Tibial artery (tissue), 4 donors: ENCODE measurements at places on chromosomes 2 and 18.
A peak's percentile ranks its signal among the peaks of the same experiment; 100 is the strongest.

DNA sequence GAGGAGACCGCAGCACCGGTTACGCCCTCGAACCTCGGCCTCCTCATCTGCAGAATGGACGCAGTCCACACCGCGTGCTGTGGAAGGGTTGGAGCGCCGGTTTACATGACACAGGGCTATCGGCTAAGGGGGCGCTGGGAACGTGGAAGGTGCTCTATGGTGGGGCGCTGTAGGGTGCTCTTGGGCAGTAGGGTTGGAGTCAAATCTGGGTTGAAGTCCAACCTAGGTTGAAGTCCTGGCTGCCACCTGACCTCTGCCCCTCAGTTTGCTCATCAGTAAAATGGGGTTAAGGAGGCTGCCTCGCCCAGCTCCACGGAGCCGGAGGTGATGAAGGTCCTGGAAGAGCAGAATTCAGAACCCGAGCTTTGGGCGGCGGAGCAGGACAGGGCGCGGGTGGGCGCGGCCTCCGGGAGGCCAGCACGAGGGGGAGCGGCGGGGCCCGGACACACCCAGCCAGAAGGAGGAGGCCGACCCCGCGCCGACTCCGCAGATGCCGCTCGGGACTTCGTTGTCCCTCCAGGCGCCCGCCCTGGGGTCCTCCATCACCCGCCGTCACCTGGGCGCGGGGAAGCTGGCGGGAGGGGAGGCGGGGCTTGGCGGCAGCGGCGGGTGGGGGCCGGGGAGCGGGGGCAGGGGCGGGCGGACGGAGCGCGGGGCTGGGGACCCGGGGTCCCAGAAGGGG is 558 bp upstream of the GAREM2 start:
- DNase-seq = peak; percentile 61

GRCh38 chr2:60818272-60818671 is 62.2 kb downstream of the PAPOLG start:
- no peak for DNase-seq

- no peak for DNase-seq
These were observed 318.8 kb downstream of the ZEB2 start for GRCh38 chr2:144201126-144201525.

- DNase-seq = no peak
These were observed 510.7 kb upstream of the LRRTM1 start for GRCh38 chr2:80815259-80815658.

- no peak for DNase-seq
These were observed 32.6 kb upstream of the SLC40A1 start for GRCh38 chr2:189613077-189613636.

DNA sequence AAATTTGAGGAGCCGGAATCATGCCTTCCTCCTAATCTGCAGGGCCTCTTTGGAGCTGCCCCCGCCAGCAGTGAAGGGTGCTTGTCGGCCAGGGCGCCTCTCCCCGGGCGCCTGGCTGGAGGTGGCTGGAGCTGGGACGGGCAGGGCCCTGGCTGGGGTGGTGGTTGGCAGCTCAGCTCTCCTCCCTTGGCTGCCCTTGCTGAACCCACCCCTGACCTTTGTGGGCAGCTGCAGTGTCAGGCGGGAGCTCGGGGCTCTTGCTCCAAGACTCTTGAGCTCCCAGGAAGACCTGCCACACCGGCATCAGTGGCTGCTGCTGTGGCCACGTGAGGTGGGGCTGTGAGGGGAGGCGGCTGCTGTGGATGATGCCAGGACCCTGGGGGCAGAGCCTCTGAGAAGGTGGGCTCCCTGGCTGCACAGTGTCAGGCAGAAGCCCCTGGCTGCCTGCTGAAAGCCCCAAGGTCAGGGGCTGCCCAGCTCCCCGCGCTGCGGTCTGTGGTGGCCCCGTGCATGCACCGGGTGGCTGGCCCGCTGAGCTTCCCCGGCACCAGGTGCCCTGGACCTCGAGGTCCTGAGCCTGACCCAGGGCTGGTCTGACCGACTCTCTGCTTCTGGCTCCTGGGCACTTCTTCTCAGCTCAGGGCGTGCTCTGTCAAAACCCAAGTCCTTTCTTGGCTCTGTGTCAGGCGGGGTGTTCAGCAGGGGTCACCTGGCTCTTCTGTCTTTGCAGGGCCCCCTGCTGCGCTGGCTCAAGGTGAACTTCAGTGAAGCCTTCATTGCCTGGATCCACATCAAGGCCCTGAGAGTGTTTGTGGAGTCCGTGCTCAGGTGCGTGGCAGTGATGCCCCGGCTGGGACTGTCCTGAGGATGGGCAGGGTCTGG is 34.5 kb downstream of the PDIA6 start:
- no peak for DNase-seq

DNA sequence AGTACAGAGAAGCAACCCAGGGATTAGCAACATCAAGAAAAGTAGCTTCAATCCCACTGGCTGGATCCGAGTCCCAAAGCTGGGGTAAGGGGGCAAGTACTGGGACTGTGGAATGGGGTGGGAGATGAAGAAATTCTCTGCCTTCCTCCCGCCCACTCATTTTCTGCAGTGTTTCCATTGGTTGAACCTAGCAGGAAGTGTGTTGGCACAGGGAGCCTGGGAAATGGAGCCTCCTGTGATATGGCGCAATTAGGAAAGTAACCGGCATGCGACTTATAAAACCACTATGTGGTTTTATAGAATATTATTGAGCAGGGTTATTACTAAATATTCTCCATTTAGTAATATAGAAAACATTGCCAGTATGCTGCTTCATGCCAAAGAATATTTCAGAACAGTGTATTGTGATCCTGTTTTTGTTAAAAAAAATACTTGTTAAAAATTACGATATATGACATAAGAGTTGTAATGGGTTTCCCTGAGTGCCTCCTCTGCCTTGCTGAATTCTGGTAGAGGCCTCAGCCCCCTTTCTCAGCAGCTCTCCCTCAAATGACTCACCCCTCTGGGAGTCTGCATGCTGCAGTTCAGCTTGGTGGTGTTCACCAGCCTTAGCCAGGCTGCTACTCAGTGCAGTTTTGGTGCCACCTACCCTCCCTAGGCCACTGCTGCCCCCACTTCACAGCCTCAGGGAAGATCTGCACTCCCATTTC is 60.5 kb downstream of the HK2 start:
- no peak for DNase-seq

DNA sequence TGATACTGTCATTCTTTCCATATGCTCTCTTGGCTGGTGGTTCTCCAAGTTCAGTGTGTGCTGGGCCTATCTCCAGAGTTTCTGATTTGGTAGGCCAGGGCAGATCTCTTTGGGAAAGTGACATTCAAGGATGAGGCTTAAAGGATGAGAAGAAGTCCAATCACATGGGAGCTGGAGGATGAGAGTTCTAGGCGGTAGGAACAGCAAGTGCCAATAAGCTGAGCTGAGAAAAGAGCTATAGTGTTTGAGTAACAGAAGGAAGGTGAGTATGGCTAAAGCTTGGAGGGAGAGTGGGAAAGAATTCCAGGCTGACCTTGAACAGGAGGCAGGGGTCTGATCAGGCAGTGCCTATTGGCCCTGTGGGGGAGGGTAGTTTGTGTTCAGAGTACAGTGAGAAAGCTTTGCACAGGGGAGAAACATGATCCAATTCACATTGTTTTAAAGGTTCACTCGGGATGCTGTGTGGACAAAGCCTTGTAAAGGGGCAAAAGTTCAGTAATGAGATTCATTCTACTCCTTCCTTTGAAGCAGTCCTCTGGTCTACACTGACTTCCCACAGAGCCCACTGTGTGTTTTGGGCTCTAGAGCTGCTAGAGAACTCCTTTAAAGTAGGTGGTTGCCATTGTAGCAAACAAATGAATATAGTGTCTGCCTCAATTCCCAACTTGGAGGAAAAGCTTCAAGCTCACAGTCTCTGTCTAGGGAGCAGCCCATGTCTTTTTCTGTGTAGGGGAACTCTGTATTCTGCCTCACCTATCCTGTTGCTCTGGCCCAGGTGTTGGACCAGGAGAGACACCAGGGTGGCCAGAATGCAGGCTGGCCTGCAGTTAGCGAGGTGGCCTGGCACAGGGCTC is 81.8 kb downstream of the FASTKD2 start:
- no peak for DNase-seq

- no peak for DNase-seq
These were observed 97.3 kb upstream of the DCC start for GRCh38 chr18:52242711-52243110.

DNA sequence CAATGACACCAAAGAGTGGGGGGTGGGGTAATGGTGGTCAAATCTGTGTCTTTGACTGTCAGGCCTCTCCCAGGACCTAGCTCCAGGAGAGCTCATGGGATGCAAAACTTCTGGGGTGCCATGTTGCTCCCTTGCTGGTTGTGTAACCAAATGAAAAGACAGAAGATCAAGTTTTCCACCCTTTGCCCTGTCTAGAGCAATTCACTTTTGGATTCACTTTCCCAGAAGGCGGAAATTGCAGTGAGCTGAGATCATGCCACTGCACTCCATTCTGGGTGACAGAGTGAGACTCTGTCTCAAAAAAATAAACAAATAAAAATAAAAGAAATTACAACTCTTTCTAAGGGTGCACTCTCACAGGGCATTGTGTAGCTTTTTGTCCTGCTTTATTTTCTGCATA is 34.9 kb upstream of the PLA2R1 start:
- no peak for DNase-seq

DNA sequence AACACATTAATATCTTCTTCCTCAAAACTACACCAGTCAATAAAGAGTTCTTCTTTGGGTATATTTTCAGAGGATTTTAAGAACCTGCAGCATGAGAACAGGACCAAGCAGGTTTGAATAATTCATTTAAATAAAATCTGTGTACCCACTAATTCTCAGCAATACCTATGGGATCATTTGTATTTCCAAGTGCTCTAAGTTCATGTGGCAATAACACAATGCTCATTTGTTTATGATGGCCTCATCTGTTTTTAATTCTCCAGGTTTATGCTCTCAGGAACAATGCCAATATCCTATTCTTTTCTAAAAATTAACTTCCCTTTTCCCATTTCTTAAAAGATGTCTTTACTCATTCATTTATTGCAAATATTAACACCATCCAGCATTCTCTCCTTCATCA is 264.7 kb downstream of the METTL4 start:
- no peak for DNase-seq

GRCh38 chr2:74659462-74659861 is 5.4 kb downstream of the SEMA4F start:
- no peak for DNase-seq

- no peak for DNase-seq
These were observed 83.8 kb downstream of the FAM117B start for GRCh38 chr2:202718614-202719013.

DNA sequence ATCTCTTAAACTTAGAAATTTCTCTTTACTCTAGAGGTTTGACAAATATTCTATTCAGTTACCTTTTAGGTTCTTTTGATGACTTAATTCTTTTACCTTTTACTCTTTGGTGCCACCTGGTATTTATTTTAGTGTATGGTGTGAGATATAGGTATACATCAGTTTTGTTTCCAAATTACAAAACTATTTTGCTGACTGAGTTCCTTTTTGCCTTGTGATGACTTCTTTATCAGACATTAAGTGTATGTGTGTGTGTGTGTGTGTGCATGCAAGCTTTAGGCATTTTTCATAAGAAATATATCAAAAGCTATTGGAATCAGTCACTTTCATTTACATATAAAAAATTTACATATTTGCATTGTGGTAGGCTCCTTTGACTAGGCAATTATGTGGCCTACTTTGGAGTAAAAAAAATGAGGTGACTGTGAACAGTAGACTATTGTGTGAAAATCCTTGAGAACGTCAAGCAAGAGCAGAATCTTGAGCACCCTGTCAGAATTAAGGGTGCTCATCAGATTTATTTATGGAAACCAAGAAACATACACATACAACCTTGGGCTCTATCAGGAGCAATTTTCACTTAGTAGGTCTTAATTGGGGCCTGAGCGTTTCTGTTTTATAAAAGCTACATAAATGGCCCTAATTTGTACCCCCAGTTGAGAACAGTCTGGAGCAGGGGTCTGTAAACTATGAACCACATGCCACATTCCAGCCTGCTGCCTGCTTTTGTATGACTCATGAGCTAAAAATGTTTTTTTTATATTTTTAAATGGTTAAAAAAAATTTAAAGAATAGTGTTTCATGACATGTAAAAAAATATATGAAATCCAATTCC is 415.9 kb downstream of the SLC4A3 start:
- DNase-seq = no peak

- no peak for DNase-seq
These were observed 750 bp downstream of the STRADB start for GRCh38 chr2:201452058-201452921.

DNA sequence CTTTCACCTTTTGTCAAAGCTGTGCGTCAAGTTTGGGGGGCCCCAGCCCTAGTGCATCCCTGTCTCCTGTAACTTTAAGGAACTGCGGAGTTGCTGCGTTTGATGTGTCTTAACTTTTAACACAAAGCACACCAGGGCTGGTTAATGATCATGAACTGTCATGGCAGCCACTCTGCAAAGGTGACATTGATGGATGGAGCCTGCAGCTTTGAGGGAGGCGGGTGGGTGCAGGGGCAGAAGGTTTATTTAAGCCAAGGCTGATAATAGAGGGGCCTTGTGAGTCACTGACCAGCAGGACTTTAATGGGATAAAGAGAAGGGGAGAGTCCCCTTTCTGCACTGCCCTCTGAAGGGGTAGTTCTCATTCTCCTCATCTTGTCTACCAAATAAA is 190.2 kb upstream of the GATA6 start:
- no peak for DNase-seq

DNA sequence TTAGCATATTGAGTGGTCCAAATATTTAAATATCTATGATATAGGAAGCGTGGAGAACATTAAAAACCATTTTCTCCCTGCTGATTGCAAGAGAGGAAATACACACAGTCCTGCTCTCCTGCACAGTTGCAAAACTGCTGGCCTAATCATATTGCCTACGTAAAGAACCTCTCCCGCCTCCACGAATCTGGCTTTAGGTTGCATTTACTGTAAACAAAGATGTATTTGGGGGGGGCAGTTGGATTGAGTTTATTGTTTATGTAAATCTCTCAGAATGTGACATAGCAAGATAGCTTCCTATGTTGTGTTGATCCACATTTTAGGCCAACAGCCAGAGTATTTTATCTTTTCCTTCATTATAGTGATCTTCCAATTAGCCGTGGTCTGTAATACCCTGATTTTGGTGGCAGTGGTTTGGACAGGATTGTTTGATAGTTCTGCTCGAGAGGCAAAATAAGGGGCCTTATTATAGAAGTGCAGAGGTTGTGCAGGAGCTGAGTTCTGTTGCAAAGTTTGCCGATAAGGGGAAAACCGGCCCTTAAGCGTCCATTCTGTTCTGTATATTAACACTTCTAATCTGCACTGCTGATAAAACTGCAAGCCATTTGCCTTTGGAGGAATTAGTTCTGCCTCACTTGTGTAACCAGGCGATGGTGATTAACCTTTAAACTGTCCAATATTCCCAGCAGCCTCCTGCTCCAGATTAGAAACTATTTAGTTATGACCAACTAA is 101.6 kb upstream of the SIX3 start:
- DNase-seq = no peak

GRCh38 chr18:63444580-63444979 is 22.3 kb upstream of the VPS4B start:
- peak; percentile 30 for DNase-seq

- DNase-seq = no peak
These were observed 16.4 kb downstream of the FAP start for GRCh38 chr2:162226836-162227235.

GRCh38 chr2:26606847-26607190 is 34.3 kb downstream of the CIB4 start:
- no peak for DNase-seq

GRCh38 chr2:219523031-219523671 is 8.9 kb downstream of the ASIC4 start:
- DNase-seq = no peak
